Activated CD8-positive, alpha-beta memory T cell treated with anti-CD3 and anti-CD28 coated beads for 24 hours (primary cell): ENCODE measurements at places on chromosomes 16 and 17.

GRCh38 chr17:65892912-65893377 is 299.0 kb downstream of the CEP112 start:
- DNase-seq, result no peak

DNA sequence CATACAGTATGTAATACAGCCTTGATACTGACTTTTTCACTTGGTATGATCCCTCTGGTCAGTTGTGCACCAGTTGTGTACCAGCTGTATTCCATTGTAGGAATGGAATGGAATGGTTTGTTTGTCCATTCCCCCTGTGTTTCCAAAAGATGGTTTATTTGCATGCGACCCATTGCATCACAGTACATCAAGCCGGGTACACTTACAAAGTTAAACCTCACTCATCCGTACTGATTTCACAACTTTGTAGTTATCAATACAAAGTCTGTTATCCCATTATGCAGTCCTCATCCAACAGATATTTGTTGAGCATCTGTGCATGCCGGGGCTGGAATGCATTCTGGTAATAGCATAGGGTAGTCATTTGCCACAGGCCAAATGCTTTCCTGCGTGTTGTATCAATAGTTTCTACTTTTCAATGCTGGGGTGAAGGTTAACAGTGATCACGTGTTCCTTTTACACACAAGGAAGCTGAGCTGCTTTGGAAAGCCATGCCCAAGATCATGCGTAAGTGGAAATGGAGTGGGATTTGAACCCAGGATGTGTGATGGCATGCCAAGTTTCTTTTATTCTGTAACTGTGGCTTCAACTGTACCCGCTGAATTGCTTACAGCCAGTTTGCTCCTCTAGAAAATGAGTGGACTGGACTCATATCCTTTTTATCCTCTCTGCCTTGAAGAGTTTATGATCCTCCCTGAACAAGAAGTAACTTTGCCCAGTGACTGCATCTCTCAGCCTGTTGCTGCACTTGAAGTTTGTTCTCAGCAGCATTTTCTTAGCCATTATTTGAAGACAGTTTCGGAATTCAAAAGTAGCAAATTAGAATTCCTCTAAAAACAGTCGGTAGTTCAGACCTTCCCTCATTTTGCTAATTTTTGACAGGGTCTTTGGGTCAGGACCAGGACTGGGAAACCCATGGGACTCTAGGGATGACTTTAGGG is 228.5 kb downstream of the CCDC182 start:
- no peak for DNase-seq

- no peak for DNase-seq
Observed at GRCh38 chr17:57084361-57084801, 665 bp upstream of the AKAP1 start.

DNA sequence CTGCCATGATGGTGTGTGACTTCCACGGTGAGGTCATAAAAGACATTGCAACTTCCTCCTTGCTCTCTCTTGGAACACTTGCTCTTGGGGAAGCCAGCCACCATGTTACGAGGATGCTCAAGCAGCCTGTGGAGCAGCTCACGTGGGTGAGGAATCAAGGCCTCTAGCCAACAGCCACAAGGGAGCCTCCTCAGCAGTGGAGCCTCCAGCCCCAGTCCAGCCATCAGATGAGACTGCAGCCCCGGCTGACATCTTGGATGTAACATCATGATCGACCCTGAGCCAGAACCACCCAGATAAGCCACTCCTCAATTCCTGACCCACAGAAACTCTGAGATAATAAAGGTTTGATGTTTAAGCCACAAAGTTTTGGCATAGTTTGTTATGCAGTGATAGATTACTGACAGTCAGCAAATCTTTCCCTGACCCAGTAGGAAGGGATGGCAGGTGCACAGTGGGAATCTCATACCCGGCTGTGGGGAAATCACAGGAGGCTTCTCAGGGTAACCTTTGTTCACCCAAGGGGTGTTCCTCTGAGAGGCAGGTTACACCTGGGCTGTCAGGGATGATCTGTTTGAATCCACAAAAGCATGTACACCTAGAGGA is 23.3 kb upstream of the GINS2 start:
- no peak for DNase-seq

DNA sequence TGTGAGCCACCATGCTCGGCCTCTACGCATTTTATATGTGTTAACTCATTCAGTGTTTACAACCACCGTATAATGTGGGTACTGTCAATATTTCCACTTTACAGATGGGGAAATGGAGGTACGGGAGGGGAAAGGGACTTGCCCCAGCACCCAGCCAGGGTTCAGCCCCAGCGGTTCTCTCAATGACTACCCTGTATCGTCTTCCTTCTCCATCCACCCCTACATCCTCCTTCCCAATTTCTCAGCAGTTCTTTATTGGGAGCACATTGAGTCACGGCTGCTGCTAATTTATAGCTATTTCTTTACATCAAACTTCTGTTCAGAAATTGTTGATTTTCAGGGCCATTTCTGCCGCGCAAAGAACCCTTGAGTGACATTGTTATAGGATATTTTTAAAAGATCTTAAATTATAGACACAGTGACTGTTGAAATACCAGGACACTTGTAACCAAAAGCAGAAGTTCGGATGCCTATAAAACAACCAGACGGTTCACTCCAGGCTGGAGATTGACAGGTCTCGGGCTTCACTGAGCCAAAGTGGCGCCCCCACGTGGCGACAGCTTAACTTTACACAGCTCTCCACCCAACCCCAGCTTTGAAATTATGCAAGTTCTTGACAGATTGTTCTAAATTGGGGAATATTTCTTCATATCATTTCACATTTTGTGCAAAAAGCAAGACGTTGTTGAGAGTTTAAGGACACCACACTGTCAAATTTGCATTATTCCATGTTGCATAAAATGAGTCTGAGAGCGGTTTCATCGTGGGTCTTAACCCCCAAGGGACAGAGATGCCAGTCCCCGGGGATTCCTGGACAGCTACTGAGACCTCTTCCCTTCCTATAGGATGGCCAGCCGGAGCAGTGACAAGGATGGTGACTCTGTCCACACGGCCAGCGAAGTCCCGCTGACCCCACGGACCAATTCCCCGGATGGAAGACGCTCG is 11.8 kb downstream of the SYT17 start:
- no peak for DNase-seq

DNA sequence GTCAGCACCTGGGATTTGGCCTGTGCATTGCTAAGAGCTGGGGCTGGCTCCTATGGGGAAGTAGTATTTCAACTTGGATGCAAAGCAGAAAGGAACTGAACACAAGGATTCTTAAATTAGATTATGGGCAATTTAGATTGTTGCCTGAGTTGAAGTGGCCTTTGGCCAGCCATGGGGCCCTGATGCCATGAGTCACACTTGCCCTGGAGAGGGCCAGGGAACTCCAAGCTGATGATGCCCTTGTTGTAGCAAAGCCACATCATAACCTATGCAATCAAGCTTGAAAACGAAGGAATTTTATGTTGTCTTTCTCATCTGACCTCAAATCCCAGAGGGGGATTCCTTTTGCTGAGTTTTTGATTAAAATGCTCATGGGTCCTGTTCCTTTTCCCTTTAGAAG is 3.9 kb upstream of the SPATA32 start:
- DNase-seq, result no peak

DNA sequence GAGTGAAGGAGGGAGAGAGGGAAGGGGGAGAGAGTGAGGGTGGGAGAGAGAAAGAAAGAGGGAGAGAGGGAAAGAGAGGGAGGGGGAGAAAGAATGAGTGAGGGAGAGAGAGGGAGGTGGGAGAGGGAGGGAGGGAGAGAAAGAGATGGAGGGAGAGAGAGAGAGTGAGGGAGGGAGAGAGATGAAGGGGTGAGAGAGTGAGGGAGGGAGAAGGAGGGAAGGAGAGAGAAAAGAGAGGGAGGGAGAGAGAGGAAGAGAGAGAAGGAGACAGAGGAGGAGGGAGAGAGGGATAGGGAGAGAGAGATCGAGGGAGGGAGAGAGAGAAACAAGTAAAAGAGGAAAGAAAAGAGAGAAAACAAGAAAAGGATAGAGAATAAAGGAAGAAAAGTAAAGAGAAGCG is 225.7 kb downstream of the SHISA9 start:
- no peak for DNase-seq
